ENCODE measurements at places on chromosomes 1 and 21. TPM values are rescaled to one million over a fixed set of nuclear protein-coding genes. Genes with fewer than 3 reads are reported as not detected.

DNA sequence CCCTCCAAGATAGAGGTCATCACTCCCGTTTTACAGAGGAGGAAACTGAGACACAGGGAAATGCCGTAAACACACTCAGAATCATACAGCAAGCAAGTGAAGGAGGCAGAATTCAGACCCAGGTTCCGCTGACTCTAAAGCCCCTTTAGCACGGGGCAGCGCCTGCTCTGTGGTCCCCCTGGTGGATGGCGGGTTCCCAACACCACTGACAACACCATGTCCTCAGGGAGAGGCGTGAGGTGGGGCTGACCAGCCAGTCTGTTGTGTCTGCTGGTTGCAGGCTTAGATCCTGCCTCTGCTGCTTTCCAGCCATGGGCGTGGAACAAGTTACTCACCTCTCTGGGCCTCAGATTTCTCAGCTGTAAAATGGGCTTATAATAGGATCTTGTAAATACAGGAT, 617.3 kb downstream of the MATN1 start:
- no peak for ATAC-seq

- no peak for ATAC-seq
Observed at GRCh38 chr1:89754518-89754917, 66.3 kb upstream of the LRRC8D start.

DNA sequence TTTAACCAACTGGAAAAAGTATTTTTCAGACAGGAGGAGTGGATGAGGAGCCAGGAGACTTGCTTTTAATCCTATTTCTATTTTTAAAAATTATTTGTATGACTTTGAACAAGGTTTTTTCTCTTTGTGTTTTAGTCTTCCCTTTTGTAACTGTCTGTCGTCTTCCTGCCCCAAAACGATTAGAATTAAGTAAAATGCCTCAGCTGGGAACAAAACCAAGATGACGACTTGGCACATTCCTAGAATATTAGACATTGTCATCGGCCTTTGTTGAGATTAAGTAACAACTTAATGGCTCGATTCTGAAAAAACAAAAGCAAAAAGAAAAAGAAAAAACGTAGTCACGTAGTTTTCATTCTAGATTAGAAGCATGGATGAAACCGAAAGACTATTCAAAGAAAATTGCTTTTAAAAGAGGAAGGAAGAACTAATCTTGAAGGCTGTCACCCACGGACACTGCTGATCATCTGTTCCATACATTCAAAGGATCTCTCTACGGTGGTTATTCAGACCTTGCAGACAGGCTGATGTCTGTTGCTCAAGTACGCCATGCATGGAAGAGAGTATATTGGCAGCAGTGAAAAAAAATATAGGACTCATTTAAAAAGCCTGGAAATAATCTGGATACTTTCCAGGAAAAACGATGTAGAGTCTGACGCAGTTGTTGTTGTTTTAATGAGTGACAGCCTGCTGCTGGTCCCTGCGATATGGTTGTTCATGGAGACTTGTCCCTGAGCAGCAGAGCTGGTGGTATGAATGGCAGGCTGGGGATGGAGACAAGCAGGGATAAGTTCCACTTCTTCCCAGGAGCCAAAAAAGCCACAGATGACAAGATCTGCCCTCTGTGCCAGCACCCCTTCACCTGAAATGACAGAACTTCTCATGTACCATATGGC, 16.8 kb downstream of the GNG4 start:
- ATAC-seq, result no peak

DNA sequence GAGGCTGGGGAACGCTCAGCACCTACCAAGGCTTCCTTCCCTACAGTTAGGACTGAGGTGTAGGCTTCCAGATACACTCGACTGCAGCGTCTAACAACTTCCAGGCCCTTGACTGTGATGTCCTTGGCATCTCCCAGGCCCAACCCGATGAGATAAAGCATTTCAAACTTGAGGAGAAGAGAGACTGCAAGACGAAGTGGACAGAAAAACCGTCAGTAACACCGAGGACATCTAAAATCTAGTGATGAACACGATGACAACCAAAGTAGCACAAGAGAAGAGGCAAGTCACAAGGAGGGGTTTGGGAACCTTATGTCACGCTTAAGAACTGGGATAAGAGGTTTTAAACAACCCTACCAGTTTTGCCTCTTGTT, 314 bp downstream of the DPH5 start:
- ATAC-seq, result peak; percentile 27

DNA sequence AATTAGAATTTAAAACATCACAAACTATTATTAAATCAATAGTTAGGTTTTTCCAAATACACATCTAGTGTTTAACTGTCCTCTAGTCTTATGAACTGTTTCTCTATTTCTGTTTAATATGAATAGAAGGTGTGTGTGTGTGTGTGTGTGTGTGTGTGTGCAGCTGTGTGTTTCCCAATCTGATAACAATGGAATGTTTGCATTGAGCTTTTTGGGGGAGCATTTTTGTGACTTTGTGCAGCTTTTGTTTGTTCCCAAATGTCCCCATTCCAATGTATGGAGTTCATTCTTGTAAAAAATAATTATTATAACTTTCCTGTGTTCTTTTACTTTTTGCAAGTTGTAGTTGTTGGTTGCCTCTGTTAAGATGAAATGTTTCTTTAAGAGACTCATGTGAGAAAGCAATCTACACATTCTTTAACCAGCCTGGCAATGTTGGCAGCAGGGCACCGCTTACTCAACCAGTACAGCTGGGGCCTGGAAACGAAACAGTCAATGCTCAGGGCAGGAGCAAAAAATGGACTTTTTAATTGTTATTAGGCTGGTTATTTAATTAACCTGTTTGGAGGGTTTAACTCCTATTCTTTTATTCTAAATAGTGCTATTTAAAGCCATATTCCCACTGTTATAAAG, 354.3 kb downstream of the SRGAP2C start:
- ATAC-seq, result no peak

GRCh38 chr1:32005522-32005921, 8.1 kb upstream of the KHDRBS1 start:
- ATAC-seq, result no peak

DNA sequence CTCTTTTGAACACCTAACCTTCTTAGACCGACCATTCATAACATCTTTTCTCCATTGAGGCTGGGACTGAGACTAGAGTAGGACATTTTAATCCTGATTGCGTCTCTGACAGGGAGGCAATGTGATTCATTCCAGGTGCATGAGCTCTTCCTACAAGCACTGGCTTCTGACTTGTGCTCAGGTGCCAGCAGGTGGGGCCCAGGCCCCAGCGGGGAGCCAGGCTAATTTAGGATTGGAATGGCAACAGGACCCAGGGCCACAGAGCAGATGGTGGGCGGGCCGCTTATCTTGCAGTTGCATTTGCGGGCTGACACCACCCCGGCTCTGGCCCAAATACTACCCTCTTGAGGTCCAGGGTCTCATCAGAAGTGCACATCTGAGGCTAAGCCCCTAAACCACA, 4.1 kb downstream of the GPA33 start:
- ATAC-seq, result no peak

- ATAC-seq, result no peak
Observed at GRCh38 chr1:219575563-219575962, 37.3 kb downstream of the ZC3H11B start.

- peak; percentile 20 for ATAC-seq
Observed at GRCh38 chr1:150268340-150268704, 494 bp downstream of the APH1A start.

- ATAC-seq, result no peak
Observed at GRCh38 chr1:147223740-147224615, 1.2 kb downstream of the FMO5 start.

- peak; percentile 85 for ATAC-seq
Observed at GRCh38 chr21:34593954-34594531, 20.9 kb downstream of the RCAN1 start.

The SELE gene
- total RNA-seq, result 0.45 TPM

The DAB1 gene
- total RNA-seq, result 1.6 TPM

The FOXD2 gene
- total RNA-seq, result 0.81 TPM

The NTMT2 gene
- total RNA-seq, result not detected

The NFASC gene
- total RNA-seq, result 121 TPM

The MRPL24 gene
- 50.6 TPM for total RNA-seq

The GJA4 gene
- 8.6 TPM for total RNA-seq

Measured in gastroesophageal sphincter (tissue), 4 donors.